ENCODE measurements at places on chromosomes 13 and 19.

DNA sequence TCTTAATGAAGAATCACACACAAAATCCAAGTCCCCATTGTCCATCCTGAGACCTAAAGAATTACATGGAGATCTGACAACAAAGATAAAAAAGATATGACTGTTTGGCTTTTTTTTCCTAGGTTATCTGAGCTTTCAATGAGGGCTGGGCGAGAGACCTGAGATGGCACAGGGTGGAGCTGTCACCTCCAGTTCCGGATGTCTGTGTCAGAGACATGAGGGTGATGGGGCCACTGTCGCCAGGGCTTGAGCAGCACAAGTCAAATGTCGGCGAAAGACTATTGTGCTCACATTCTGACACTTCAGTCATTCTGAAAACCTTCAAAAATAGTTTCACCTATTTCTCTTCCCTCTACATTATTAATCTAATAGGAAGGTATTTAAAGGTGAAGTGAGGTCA, 65.7 kb downstream of the SLC7A1 start:
- DNase-seq = no peak

GRCh38 chr19:14072535-14073260, at the start of gene MISP3:
Gene MISP3 (plus strand): TSS chr19:14072786. CDS start chr19:14073310, 524 bp downstream.
- no peak for DNase-seq

GRCh38 chr13:28384789-28385188, 110.1 kb downstream of the FLT1 start:
- no peak for DNase-seq

GRCh38 chr13:96720446-96720845, 273.8 kb downstream of the OXGR1 start:
- no peak for DNase-seq

GRCh38 chr13:27968316-27969081, 616 bp downstream of the CDX2 start:
- no peak for DNase-seq

DNA sequence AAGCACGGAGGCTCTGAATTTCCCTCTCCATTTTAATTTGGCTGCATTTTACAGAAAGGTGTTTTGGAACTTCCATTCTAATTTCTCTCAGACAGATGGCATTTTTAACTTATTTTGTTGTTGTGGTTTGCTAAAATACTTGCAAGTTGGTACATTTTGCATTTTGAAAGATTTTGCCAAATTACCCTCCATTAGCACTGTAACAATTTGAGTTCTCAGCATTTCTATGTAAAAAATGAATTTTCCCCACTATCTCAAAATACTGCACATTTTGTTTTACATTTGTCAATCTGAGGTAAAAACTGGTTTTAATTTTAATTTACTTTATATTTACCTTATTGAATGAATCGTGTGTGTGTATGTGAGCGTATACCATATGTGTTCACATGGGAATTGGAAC, 7.0 kb upstream of the HNRNPL start:
- DNase-seq = no peak

GRCh38 chr13:34056733-34057258, 238.8 kb downstream of the RFC3 start:
- DNase-seq = no peak

- no peak for DNase-seq
Measured at GRCh38 chr19:28694812-28695211, 518.1 kb downstream of the UQCRFS1 start.

DNA sequence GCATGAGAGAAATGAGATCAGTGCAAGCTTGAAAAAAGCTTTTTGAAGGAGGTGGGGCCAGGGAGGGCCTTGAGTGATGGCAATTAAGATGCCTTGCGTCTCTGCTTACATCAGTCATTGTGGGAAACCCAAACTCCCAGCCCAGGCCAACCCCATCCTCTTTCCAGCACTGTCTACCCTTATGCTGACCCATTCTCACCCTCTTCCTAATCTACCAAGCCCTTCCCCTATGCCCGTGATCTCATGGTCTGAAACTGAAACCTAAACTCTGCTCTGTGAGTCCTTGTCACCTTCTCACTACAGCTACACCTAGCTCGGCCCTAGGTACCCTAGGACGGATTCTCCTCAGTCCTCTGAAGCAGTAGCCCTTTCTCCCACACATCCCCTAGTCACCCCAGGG, 36.0 kb upstream of the SERP2 start:
- no peak for DNase-seq

DNA sequence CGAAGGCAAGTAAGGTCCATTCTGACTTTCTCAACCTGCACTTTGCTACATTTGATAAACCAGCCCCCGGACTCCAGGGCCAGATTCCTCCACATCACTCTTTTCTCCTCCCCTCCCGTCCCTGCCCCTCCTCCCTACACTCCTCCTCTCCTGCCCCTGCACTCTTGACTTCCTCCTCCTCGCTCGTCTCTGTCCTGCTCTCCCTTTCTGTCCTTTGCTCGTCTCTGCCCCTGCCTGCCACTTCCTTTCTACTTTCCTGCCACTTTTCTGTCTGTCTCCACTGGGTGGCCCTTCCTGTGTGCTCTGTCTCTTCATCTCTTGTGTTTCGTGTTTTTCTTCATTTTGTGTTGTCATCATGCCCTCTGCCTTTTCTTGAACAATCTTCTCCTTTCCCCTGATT, 7.0 kb downstream of the U2AF2 start:
- DNase-seq = no peak

- no peak for DNase-seq
Measured at GRCh38 chr13:111901267-111901915, 165.6 kb upstream of the SOX1 start.

DNA sequence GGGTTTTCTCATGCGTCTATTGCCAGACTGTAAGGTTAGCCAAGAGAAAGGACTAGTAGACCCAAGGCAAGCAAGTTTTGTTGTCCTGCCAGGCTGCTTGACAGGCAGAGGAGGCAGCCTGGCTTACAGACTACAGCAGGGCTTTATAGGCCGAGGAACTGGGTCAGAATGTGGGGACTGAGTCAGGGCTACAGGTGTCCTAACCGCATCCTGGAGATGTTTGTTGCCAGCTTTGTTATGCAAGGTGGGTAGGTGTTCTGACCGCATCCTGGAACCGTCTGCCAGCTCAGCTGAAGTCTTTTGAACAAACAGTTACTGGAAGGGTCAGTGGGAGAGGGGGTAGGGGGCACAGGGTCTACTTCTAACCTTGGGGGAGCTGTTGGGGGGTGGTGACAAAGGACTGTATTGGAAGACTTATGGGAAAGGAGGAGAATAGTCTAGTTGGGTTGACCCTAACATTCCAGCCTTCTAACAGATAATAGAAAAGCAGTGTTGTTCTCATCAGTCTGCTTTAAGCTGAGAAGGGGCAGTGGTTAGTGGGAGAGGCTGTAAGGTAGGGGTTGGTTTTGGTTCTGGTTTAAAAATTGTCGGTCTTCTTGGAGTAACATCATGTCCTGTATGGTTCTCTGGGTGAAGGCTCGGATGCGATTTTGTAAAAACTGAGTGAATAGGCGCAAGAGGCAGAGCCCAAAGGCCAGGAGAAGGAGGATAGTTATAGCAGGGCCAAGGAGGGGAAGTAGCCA, 913.8 kb upstream of the SLITRK5 start:
- DNase-seq = no peak

DNA sequence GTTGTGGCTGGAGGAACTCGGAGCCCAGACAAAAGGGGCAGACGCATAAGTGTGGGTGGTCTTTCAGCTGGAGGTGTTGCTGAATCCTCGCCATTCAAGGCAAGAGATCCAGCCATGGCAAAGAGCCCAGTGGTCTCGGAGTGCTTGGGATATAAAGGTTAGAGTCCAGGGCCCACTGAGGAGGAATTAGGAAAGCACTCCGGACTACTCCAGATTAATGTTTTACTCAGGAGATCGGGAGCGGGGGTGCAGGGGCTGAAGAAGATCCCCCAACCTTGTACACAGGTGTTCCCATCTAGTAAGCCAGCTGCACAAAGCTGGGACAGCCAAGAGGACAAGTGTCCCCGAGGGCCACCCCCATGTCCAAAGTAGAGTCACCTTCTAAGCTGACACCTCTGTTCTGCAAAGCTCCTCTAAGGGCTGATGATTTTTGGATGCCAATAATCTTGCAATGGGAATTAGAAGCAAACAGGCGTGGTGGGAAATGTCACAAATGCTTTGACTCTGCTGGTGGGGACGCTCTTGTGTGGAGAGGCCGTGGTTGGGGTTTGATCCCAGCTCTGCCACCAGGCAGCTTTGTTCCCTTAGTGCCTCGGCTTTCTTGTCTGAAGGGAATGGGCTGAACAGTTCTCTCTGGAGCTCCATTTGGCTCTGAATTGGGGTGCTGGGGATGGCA, 194.3 kb upstream of the SOX1 start:
- DNase-seq = no peak

DNA sequence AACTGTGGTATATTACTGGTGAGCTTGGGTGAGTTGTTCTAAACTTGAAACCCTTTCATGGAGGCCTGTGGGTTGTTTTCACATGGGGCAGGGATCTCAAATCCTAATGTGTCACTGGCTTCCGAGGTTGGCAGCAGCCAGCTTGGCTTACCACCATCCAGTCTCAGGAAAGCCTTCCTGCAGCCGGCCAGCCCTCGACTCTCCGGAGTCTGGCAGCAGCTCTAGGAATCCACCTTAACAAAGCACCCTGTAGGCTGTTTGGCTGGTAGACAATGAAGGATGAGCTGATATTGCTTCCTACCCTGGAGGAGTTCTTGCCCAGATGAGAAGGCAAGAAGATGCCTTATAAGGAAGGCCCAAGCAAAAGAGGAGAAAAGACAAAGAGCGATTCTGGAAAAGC, 188.3 kb downstream of the KLF12 start:
- no peak for DNase-seq

- no peak for DNase-seq
Measured at GRCh38 chr13:110430391-110431336, 123.6 kb downstream of the COL4A2 start.

DNA sequence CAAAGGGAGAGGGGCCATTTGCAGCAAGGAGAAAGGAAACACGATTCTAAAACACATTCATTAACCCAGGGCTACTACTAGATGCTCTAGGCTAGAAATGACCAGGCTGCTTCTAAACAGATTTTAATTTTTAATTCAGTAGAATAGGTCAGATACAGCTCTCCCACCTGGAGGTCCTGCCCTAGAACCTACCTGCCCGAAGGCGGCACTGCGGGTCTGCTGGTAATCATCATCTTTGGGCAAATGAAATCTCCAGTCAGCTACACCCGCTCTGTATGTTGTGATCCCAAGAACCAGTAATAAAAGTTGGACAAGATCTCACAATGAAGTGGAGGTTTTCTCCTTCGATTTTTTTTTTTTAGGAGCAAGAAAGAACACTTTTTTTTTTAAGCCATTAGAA, 345.3 kb downstream of the ENOX1 start:
- DNase-seq = no peak

GRCh38 chr19:1130771-1131717, 27.2 kb downstream of the GPX4 start:
- DNase-seq = no peak

DNA sequence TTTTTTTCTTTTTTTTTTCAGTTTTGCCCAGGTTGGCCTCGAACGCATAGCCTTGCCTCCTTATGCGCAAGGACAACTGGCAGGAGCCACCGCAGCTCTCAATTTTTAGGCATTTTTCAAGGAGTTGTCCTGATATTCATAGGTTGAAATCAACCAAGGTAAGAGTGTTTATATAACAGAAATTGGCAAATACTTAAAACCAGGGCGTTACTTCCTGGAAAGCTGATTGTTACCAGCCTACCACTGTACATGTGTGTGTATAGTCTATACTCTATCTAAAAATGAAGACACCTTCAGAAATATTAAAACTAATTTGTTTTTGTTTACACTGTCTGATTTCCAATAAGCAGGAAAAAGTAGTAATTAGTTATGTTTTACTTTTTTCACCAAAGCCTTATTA, 39.2 kb downstream of the GPC6 start:
- DNase-seq = no peak

GRCh38 chr19:3369337-3370213, 3.2 kb downstream of the NFIC start:
- no peak for DNase-seq

- no peak for DNase-seq
Measured at GRCh38 chr13:58882516-58882915, 1251.0 kb downstream of the PCDH17 start.

DNA sequence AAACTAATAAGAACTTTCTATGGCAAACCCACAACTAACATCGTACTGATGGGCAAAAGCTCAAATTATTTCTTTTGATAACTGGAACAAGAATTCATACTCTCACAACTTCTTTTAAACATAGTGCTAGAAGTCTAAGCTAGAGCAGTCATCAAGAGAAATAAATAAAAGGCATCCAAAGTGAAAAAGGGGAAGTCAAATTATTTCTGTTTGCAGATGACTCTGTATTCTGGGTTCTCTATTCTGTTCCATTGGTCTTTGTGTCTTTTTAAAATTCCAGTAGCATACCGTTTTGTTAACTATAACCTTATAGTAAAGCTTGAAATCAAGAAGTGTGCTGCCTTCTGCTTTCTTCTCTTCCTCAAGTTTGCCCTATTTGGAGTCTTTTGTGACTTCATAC, 1215.9 kb downstream of the UQCRFS1 start:
- no peak for DNase-seq

DNA sequence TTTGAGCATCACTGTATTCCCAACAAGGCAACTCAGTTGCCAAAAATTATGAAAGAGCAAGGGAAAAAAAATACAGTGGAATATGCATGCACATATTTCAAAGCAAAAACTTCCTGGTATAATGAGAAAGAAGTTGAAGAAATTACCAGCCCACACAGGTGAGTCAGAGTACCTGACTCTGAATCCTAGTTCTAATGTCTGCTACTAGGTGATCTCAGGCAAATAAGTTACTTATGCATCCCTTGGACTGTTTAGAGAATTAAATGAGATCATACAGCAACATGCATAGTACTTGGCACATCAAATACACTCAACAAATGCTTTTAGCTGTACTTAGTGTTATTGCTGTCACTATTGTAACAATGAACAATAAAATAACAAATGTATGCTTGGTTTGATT, 144.9 kb downstream of the MIPEP start:
- no peak for DNase-seq

DNA sequence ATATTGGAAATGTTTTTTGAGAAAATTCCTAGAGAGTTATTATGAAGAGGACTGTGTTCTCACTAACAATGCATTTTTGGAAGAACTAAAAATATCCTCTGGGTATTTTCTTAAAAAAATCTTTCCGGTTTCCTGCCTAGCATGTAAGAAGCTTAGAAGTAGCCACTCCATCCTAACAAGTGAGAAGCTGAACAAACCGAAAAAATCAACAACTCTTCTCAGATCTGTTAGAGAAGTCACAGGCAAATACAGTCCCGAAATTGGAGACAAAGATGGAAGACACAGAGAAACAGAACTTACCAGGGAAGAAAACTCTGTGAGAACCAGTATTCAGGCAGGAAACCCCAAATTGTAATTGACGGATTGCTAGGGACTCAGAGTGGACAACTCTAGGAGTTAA, 173.0 kb downstream of the KLF12 start:
- no peak for DNase-seq

GRCh38 chr19:43779820-43780219, 953 bp downstream of the KCNN4 start:
- no peak for DNase-seq

DNA sequence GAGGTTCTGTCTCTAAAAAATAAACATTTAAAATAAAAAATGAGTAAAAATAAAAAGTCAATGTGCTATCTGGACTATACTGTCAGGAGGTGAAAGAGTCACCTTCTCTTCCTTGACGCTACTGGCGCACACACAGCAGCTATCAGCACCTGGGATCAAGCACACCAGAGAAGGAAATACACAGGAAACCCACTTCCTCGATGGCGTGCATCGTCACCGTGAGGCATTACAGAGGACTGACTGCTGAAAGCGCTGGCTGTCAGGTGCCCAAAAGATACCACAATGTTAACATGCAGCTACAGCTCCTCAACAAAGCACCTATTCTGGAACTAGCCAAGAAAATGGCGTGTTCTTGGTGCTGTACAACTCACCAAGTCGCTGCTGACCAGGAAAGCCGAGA, 6.1 kb downstream of the SLC35E1 start:
- DNase-seq = peak; percentile 46

GRCh38 chr13:24071423-24072075, 89.0 kb upstream of the SPATA13 start:
- no peak for DNase-seq

Measured in stimulated activated CD8-positive, alpha-beta memory T cell treated with anti-CD3 and anti-CD28 coated beads, Interleukin-4, amount 100 ng/mL, for 4 hours (primary cell).